Nephron progenitor cell (in vitro differentiated cells): ENCODE measurements at places on chromosomes 5 and 9.

DNA sequence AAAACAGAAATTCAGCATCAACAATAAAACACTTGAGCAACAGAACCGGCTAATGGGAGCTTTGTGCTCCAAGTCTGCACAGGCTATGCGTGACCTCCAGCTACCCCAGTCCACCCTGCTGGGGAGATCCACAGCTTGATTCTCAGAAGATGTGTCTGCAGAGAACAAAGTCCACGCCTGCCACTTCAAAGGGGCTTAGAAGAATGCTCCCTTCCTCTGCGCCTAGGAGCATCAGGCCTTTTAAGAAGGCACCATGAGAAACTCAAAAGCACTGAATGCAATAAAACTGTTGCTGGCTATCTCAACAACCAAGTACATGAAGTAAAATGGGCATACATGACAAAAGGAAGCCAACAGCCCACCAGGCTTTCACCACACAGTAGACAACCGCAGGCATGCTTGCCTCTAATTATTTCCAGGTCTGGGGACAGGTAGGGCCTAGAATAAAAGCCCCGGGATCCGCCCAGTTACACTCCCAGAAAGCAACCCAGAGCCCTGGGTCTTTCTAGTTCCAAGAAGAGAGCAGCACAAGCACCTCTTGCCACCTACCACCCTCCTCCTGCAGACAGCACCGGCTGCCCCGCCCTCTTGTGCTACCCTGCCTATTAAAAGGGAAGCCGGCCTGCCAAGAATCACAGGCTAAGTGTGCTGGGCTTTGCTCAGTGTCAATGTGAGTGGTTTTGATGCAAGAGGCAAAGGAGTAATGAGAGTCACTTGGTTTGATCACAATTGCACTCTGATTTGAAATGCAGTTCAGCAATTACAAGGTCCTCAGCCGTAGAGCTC lies 123.2 kb downstream of the SPOCK1 start:
- DNase-seq, result no peak

DNA sequence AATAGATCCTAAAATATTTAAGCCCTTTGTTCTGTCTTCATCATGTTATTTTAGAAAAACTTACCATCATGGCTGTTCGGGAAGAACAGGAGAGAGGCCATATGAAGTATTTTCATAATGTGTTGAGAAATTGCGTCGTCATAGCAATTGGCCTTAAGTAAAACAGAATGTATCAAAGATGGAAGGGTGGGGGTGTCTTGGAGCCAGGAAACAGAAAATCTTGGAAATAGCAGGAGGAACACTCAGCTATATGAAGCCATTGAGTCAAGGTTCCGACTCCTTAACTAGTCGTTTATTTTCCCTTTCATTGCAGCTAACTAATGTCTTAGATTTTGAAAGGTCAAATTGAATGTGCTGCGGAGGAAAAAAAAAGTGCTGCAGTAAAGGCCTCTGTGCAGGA lies 1.3 kb downstream of the SPTAN1 start:
- no peak for DNase-seq

GRCh38 chr9:108953983-108954574 lies 19.9 kb downstream of the ABITRAM start:
- no peak for DNase-seq

GRCh38 chr5:83965441-83965840 lies 244.8 kb upstream of the HAPLN1 start:
- no peak for DNase-seq

DNA sequence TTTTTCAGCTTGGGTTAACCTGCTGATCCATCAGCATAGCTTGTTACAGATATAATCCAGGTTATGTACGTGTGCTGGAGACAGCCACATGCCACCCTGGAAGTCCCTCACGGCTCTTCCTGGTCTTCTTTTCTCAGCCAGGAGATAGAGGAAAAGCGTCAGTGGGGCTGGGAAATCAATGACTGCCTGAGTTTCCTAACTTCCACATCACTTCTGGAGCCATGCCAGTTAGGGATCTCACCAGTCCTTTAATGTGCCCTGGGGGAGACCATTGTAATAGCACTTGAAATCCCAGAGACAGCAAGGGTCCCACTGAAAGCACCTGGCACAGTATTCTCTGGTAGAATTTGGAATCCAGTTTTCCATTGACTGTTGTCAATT lies 29.2 kb downstream of the ANXA2R start:
- DNase-seq, result no peak

GRCh38 chr9:32928145-32928763 lies 73.2 kb downstream of the APTX start:
- DNase-seq, result no peak

DNA sequence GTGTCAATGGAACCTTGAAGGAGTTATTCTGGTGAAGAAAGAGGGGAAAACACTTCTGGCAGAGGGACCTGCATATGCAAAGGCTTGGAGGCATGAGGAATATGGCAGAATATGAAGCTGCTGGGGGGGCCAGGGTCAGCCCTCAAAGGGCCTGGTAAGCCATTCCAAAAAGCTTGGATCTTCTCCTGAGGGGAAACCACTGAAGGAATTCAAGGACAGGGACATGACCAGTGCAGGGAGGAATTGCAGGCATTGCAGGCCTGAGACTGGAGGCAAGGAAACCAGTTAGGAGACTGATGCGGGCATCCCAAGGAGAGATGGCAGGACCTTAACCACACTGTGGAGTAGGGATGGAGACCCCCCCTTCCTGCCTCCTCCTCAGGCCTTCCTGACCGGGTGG lies 21.4 kb downstream of the ENHO start:
- DNase-seq, result no peak

DNA sequence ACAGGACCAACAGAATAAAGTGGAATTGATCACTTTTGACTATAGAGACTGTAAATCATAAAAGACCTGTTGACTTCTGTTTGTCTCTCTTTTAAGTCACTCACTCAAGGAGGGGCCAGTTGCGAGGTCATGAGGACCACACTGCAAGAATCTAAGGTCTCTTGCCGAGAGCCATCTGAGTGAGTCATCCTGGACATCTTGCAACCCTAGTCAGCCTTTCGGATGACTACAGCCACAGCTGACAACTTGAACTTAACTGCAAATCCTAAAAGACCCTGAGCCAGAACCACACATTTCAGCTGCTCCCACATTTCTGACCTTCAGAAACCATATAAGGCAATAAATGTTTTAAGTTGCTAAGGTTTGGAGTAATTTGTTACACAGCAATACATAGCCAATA lies 129.7 kb upstream of the RAD23B start:
- DNase-seq, result no peak

- DNase-seq, result peak; percentile 16
Observed at GRCh38 chr5:31194468-31194813, 955 bp downstream of the CDH6 start.

DNA sequence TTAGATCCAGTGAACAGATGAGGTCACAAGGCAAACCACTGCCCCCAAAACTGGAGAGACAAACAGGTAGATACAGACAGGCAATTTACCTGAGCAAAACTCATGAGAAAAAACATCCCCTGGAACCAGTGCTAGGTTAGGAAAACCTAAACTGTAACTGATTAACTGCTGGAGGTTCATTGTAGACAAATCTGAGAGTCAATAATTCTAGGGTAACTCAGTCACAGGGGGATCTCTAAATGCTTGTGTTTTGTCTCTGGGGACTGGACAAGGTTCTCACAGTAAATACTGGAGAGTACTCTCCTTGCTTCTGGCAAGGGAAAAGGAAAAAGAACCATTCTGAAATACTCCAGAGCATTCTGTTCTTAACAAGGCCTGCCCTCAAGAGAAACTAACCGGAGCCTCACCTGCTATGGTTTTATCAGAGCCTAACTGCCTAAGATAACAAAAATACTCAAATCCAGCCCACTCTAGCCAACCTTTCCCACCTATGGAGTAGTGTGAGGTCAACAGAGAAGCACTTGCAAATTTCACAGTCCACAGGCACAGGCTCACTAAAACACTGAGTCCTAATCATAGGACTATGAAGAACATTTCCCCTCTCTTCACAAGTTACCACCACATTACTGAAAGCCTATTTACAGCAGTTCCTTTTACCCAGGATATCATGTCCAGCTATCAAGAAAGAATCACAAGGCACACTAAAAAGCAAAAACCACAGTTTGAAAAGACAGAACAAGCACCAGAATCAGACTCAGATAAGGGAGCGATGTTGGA lies 139.9 kb upstream of the ACOT12 start:
- no peak for DNase-seq

DNA sequence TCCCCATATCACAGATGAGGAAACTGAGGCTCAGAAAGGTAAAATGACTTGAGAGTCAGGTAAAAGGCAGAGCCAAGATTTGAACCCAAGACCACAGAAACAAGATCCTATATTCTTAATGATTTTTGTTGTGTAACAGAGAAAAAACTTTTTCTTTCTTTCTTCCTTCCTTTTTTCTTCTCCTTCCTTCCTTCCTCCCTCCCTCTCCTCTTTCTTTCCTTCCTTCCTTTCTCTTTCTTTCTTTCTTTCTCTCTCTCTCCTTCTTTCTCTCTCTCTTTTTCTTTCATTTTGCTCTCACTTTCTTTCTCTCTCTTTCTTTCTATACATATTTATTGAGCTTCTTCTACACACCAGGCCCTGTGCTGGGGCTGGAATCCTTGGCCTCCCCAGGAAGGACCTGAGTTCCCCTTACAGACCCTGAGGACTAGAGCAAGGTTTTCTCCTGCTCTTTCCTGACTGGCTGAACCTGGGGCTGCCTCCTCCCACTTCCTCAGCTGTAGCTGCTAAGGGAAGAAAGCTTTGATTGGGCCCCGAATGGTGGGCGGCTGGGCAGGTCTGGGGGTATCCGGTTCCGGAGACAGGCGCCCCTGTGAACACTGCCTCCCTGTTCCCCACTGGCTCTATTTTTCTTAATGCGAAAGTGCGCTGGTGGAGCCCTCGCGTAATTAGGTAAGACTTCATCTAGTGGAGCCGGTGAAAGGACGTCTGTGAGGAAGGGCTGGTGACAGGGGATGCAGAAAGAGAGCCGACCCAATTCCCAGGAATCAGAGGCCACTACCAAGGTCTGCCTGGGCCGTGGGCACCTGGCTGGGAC lies 27.4 kb upstream of the KIF12 start:
- no peak for DNase-seq

DNA sequence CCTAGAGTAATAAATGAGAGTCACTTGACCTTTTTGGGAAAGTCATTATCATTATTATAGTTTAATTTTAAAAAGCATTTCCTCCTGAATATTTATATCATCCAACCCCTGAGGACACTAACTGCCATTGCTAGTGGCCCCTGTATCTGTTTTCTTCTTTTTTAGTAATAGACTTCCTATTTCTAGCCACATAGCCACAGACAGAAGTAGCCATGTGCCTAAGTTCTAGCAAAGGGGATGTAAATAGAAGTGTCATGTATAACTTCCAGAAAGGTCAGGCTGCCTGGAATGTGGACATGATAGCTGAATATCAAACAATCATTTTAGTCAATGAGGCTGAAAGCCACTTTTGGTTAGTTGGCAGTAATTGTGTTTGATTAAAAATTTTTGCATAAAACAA lies 37.5 kb upstream of the IQGAP2 start:
- no peak for DNase-seq

DNA sequence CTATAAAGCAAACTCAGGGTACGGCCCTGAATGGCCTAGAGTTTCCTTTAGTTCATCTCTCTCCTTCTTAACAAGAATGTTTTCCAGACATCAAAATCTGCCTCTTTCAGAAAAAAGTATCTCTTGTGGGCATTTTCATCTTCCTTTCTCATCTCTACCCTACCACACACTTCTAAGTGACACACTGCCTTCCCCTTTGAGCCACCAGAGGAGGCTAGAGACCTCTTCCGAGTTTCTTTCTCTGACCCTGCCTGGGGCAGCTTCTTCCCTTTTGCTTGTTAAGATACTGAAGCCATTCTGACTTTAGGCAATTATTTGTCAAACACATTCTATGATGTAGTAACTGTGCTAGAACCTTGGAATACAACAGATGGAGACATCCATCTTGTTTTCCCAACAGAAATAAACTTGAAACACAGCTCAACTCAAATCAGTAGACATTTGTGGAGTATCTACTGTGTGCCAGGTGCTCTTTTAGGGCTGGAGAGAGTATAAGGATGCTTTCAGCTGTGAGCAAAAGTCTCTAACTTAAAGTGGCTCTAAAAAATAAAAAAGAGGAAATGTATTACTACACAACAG lies 8.6 kb upstream of the SV2C start:
- peak; percentile 18 for DNase-seq

DNA sequence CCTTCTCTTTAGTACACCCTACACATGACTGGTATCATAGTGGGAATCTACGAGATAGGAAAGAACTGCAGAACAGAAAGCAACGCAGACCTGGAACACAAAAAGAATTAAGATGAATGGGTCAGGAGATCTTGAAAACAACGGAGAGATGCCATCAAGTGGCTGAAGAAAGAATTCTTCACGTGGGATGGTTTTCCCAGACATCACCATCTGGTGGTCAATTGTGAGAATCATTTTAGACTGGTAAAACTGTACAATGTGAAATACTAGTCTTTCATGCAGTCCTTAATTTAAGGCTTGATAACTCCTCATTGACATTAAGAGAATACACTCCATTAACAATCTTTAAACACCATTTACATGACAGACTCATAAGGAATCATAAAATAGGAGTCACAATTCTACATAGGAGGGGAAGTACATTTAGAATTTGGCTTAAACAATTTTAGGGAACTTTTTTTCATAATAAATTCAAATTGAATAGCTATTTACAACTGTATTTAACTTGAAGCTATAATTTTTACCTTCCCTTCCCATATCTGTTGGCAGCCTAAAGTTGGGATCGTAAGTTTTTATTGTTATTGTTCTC lies 128.4 kb upstream of the TRPM3 start:
- DNase-seq, result peak; percentile 20

DNA sequence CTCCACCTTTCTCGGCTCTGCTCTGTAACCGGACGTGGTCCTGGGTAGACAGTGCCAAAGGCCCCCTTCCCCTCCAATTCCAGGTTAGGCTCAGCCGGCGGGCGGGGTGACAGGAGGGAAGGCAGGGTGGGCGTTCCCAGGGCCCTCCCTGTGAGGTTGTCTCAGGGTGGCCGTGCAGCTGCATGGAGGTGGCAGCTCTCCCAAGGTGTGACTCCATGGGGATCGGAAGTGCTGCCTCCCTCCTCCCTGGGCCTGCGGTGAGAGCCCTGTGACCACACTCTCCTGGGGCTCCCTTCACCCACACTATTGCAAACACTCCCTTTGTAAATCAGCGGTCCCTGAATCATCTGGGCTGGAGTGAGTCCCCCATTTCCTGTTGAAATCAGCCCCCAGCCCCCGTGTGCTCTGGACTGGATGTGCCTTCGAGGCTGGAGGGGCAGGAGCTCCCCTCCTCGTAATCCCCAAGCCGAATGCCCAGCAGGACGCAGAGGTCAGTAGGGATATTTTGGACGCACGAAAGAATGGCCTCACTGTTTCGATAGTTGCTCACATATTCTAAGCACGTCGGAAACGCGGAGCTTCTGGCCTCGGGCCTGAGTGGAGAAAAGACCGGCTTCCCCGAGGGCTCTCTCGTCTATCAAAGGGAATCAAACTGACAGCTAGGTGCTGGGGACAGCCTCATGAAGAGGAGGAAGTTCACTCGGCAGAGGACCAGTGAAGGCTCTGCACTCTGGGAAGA lies 107.6 kb upstream of the COL5A1 start:
- DNase-seq, result no peak
